Stimulated activated CD8-positive, alpha-beta memory T cell treated with anti-CD3 and anti-CD28 coated beads, Interleukin-4, amount 100 ng/mL, for 24 hours (primary cell): ENCODE measurements at places on chromosomes 3 and 15.
A peak's percentile ranks its signal among the peaks of the same experiment; 100 is the strongest.

- DNase-seq: no peak
Observed at GRCh38 chr15:74610302-74610951, 5.2 kb upstream of the CLK3 start.

- no peak for DNase-seq
Observed at GRCh38 chr3:171133337-171133736, 106.8 kb upstream of the SLC2A2 start.

- DNase-seq: no peak
Observed at GRCh38 chr3:62817678-62818077, 57.5 kb downstream of the CADPS start.

DNA sequence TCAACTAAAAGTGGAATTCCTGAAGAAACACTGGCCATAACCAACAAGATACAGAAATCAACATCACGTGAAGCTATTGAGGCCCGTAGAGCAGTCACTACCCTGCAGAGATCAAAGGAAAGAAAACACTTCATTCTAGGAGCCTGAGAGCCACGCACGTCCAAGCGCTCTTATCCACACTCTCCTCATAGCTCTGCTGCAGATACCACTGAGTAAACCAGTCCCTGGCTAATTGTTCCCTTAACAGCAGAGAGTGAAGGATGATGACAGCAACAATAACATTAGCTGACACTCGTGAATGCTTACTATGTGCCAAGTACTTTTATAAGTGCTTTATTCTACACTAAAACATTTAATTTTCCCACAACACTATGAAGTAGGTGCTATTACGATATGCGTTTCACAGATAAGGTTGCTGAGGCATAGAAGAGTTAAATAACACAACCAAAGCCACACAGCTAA lies 271.0 kb upstream of the GADL1 start:
- no peak for DNase-seq

DNA sequence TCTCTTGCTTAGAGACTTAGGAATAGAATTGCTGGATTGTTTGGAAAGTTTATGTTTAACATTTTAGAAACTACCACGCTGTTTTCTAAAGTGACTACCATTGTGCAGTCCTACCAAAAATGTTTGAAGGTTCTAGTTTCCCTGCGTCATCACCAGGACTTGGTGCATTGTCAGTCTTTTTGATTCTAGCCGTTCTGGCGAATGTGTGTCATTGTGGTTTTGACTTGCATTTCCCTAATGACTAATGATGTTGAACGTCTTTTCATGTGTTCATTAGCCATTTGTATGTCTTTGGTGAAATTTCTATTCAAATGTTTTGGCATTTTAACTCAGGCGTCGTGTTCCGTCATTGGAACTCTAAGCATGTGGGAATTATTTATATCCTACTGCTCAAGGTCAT lies 58.0 kb downstream of the CHD2 start:
- peak; percentile 24 for DNase-seq
